HS-5 (cell line): ENCODE measurements at places on chromosomes 1 and 21.

GRCh38 chr1:245682638-245683628, 528.1 kb downstream of the KIF26B start:
- no peak for DNase-seq

DNA sequence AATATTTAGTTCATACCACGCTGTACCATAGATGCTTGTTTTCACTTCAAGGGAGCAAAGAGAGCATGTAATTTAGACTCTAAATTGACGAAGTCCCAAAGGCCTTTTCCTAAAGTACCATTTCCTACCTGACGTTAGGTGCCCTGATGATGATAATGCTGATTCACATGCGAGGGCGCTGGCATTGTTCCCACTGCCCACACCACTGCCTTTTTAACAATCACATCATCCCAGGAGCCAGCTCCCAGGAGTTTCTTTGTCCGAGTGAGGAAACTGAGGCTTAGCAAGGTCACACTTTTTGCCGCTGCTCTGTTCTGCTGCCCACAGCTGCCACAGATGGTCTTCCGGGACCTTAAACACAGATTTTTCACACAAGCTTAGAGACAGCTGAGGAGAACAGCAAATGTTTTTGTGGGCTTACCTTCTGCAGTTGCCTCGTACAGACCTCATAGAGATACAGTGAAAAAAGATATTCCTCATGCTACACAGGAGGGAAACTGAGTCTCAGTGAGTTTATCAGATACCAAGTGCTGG, 69.4 kb downstream of the EVA1C start:
- no peak for DNase-seq

- DNase-seq: no peak
These were observed 141.7 kb downstream of the TBX15 start for GRCh38 chr1:118846443-118846842.

- no peak for DNase-seq
These were observed 33.8 kb downstream of the FBXO2 start for GRCh38 chr1:11620405-11620804.

- DNase-seq: no peak
These were observed 9.2 kb upstream of the H6PD start for GRCh38 chr1:9225411-9225785.

GRCh38 chr1:216937491-216937890, 214.3 kb upstream of the ESRRG start:
- no peak for DNase-seq

DNA sequence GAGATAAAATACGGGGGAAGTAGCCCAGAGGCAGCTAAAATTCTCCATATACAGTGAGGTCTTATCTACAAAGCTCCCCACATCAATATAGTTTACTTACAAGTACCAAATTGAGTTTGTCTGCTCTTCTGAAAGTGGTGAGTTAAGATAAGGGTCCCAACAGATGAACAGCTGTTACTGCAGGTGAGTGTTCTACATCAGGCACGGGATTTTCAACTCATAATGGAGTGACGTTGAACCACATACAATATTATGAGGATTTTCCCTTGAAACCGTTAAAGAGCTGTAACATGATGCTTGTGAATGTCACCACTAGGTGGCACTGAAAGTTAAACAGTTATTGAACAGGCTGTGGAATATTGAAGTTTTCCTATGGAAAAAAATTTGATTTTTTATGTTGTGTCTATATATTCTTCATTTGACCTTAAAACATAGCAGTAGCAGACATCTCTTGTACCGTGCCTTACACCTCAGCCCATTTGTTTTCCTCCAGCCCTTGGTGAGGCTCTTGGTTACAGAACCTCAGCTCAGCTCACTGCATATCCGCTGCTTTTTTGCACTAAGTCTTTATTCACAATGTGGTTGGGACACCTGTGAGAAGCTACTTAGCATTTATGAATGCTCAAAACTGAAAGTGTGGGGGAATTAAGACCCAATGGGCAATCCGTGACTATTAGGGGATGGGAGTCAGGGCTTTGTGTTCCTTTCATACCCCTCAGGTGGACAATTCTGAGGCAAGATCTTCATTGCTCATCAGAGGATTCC, 23.2 kb downstream of the CD1D start:
- DNase-seq: peak; percentile 41

DNA sequence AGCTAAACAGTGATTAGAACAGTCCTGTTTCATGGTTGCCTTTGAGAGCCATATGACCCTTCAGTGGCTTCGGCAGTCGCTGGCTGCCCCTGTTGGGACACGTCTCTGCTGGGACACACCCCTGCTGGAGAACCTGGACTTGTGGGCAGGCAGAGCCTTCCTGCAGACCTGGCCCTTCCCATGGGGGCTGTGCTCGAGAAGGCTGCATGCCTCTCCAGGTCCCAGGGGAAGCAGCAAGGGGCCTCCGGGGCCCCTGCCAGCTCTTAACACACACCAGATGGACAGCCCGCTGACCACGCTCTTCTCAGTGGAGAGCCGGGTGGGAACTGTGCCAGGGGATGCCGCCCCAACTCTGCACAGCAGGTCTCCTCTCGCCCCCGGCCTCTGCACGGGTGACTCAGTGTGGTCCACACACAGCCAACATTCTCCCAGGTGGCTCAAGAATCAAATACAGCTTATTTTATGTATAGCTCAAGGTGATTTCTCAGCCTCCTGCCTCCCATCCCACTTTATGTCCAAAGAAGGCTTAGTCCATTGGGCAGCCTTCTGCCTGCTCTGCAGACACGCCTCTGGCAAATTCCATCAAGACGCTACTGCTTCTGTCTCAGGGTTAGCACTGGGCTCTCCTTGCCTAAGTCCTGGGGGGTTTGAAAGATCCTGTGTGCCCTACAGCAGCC, 450.8 kb downstream of the KIF26B start:
- no peak for DNase-seq

GRCh38 chr1:85957760-85958159, 198.8 kb downstream of the COL24A1 start:
- DNase-seq: no peak

DNA sequence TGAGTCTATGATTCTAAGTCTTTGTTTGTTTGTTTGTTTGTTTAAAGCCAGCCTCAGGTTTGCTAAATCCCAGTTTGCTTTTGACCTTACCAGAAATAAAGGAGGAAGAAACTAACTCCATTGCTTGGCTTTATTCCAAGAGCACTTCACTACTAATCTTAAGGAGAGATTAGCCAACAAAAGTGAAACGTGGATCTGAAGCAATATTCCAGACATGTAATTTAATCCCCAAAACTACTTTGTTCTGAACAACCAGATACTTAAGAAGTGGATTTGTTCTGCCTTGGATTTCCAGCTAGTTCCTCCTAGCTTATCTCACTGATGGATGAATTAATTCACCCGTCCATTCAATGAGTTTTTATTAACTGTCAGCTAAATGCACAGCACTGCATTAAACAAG, 15.9 kb upstream of the CEP350 start:
- no peak for DNase-seq

GRCh38 chr1:209627732-209628196, 24.5 kb downstream of the LAMB3 start:
- no peak for DNase-seq

- DNase-seq: peak; percentile 61
These were observed 7.1 kb upstream of the ITGB2 start for GRCh38 chr21:44927587-44928461.

DNA sequence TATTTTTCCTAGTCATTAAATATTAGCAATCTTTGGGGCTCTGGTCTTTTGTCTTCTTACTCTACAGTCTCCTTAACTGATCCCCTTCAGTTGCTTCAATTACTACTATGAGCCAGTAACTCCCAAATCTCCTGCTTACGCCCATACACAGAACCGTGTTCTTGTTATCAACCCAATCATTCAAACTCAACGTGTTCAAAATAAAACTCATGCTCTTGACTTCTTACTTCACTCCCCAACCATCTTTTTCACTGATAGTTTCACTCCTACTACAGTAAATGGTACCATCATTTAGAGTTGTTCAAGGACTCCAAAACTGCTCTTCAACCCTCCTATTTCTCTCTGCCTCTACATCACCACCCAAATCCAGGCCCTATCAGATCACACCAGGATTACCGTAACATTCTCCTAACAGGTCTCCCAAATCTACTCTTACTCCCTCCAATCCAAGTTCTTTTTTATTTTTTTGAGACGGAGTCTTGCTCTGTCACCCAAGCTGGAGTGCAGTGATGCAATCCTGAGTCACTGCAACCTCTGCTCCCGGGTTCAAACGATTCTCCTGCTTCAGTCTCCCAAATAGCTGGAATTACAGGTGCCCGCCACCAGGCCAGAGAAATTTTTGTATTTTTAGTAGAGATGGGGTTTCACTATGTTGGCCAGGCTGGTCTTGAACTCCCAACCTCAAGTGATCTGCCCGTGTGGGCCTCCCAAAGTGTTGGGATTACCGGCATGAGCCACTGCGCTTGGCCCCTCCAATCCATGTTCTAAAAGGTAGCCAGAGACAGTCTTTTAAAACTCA, 3.0 kb downstream of the YARS1 start:
- DNase-seq: no peak

- DNase-seq: no peak
These were observed 390.2 kb upstream of the C1orf87 start for GRCh38 chr1:60463786-60464185.
